GM12891 (cell line): ENCODE measurements at places on chromosomes 16 and 17.

DNA sequence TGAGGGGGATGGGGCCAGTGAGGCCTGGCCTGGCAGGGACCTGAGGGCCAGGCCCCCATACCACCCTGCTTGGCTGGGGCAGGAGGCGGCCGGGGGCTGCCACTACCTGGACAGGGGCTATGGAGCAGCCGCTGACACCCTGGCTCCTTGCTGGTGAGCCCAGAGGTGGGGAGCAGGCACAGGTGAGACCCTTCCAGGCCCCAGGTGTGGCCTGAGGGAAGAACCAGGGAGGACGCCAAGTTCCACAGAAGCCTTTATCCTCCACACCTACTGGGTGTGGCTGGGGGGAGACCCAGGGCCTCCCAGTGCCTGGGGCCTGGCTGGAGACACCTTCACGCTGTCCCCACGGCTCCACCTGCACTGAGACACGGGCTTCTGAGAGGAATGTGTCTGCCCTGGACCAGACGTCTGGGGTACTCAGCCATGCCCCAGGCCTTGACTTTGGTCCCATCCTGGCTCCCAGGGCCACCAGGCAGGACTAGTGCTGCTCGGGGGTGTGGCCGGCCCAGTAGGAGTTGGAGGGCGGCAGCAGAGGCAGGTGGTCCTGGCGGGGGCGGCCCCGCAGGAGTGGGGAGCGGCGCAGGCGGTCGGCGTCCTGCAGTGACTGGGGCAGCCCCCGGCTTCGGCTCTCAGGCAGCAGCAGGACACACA, 4.7 kb downstream of the SLC22A31 start:
- no peak for DNase-seq

- peak; percentile 15 for DNase-seq
Observed at GRCh38 chr17:37147301-37147812, 198.6 kb downstream of the AATF start.

GRCh38 chr16:21226749-21227148, 6.8 kb upstream of the ANKS4B start:
- DNase-seq: no peak

DNA sequence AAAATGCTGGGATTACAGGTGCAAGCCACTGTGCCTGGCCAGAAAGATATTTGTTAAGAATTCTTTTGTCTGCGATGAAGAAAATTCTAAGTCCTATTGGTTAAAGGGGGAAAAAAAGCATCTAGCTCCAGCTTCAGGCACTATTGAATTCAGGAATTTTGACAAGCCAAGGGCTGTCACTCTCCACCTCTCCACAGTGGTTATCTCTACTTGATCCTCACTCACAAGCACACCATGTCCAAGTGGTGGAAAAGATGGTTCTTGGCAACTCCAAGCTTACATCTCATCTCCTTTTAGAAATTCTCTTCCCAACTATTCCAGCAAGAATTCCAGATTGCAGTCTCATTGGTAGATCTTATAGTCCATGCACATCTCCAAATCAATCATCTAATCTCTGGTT, 7.1 kb downstream of the RBFOX1 start:
- DNase-seq: no peak

DNA sequence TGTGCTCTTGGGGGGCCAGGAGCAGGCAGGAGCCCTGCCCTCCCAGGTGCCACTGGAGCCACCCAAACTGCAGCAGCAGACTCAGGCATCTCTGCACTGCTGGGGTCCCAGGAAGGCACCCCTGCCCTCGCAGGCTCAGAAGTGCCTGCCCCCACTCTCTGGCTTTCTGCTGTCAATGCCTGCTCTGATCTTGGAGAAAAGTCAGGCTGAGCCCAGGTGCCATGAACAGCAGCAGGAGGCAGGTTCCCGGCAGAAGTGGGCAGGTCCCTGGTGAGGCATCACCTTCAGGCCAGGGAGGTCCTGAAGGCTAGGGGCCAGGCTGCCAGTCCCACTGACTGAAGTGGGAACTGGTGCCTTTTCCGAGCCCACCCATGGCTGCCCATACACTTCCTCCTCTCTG, 106.5 kb downstream of the MGAT5B start:
- DNase-seq: no peak

DNA sequence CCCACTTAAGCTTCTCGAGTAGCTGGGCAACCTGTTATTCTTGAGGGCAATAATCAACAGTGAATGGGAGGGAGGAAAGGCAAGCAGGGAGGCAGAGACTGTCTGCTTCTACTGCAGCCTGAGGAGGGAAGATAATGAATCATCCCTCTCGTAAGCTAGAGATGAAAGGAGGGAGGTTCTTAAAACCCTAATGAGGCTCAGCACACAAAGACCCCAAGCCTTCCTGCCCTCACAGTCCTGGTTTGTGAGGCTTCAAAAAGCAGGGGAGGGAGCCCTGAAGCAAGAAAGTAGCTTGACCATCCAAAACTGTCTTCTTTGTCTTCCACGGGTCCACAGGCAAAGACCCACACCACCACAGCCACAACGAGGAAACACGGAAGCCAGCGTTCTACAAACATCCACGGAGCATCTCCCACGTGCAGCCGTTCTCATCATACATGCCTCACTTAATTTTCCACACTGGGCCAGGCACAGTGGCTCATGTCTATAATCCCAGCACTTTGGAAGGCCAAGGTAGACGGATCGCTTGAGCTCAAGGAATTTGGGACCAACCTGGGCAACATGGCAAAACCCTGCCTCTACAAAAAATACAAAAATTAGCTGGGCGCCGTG, 1.8 kb downstream of the PIK3R5 start:
- no peak for DNase-seq

DNA sequence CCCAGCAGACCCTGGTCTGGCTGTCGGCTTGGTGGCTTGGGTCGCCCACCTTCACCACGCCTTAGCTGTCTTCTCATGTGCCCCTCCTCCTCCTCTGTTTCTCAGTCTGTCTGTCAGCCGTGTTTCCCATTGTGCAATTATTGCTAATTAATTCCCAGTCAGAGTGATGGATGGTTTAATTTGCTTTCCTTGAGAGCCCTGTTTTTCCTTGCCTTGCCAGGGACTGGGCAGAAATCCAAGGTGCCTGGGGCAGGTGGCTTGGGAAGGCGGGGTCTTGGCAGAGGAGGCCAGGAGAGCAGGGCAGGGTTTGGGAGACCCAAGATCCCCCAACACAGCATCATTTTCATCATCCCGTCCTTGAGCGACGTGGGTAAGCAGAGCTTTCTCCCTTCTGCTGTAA, 21.3 kb downstream of the NECAB2 start:
- no peak for DNase-seq

- no peak for DNase-seq
Observed at GRCh38 chr17:27808628-27809027, 8.3 kb upstream of the NOS2 start.

GRCh38 chr16:12837291-12837690, 33.6 kb upstream of the CPPED1 start:
- DNase-seq: no peak

DNA sequence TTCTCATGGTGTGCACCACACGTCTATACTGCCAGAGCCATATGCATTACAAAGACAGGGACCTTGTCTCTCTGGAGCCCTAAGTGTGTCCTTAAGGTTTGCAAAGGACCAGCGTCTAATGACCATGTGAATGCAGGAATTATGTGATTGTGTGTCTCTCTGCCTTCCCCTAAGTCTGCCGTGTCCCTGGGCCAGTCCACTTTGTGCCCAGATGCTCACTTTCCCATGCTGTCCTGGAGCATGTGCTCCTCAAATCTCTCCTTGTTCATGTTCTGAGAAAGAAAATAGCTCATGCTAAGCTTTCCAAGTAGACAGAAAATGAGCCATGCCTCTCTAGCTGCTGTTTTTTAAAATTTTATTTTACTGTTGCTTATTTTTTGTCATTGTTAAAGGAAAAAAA, 125.5 kb downstream of the RBFOX1 start:
- DNase-seq: no peak

DNA sequence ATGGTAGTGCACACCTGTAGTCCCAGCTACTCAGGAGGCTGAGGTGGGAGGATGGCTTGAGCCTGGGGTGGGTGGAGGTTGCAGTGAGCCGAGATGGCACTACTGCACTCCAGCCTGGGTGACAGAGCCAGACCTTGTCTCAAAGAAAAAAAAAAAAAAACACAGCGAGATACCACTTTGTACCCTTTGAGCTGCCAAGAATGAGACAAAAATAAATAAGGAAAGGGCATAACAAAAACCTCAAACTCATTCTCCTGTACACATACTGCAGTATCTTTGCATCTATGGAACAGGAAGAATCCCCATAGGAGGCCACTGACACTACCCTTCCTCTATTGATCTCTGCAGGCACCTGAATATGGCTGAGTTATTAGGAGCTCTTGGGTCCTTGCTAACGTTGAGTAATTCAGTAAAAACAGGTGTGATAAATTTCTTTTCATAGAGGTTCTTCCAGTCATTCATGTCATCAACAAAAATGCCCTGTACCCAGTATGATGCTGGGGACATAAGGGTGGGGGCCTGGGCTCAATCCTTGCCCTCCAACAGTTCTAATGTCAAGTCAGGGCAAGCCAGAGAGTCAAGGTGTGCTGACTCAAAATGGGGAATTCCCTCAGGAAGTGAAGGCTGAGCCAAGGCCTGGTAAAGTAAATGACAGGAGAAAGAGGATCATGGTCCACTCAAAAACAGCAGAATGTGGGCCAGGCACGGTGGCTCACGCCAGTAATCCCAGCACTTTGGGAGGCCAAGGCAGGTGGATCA, 26.9 kb downstream of the RANBP10 start:
- DNase-seq: no peak
